ENCODE measurements at places on chromosomes 4 and X.

GRCh38 chr4:135244056-135244455, 1042.5 kb upstream of the PABPC4L start:
- DNase-seq: no peak

DNA sequence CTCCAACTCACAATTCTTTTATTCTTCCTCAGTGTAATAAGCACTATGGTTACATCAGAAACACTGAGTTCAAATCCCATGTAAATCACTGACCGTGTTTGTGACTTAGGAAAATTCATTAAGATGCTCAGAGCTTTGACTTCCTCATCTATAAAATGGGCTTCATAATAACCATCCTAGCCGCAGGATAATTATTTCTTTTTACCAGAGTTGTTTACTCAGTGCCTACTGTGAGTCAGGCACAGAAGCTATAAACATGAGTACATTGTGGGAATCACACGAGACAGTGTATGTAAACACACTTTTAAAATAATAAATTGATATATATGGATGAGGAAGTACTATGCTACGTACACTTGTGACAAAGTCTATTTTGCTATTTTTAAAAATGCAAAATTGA, 296.3 kb upstream of the TENM3 start:
- DNase-seq: no peak

DNA sequence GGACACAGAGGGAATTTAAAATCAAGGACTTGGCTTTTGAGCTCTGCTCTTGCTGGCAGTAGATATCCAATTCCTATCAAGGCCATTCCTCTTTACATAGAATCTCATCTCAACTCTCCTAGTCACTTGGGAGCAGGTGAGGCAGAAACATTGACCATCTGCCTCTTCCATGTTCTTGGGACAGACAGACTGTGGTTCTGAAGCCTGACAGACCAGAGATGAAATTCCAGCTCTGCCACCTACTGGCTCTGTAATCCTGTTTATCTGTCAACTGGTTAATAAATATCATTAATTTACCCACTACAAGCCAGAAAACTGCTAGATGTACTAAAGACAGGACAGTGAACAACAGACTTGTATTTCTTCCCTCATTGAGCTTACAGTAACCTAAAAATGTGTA, 300.8 kb downstream of the ADGRL3 start:
- peak; percentile 43 for DNase-seq

GRCh38 chrX:127879585-127879984, 172.6 kb downstream of the ACTRT1 start:
- no peak for DNase-seq

GRCh38 chr4:145945431-145946155, 7.0 kb upstream of the ZNF827 start:
- DNase-seq: no peak

- DNase-seq: no peak
These were observed 136.7 kb downstream of the EVC2 start for GRCh38 chr4:5571646-5572045.

GRCh38 chrX:77442728-77443127, 4.5 kb upstream of the FGF16 start:
- no peak for DNase-seq

DNA sequence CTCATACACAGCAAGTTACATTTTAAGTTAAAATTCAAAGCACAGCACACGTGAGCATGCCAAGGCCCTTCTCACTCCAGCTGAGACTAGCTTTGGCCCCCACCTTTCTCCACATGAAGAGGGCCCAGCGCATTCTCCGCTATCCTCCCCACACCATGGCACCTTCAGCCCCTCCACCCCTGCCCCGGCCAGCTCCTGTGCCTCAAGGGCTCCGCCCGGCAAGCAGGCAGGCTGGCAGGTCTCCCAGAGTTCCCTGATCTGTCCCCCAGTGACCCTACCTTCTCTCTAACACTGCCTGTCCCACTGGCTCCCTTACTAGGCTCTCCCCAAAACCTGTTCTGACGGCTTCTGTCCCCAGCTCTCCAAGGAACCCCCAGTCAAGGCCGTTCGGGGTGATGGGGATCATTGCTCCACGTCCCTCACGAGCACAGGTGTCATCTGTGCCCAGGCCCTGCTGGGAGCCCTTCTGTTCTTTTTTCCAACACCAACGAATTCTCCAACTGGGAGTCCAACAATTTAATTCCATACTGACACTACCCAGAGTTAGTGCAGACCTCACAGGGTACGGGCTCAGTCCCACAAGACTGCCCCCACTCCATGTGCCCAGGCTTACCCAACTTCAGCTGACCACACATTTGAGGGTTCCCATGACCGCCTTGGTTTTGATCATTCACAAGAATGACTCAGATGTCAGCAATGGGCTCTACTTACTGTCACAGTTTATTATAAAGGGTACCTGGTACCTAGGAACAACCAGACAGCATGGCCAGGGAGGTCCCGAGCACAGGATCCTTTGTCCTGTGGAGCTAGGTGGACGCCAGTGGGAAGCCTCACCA, 4.2 kb downstream of the LETM1 start:
- no peak for DNase-seq

- DNase-seq: no peak
These were observed 33.0 kb downstream of the GRIA3 start for GRCh38 chrX:123217077-123217476.

DNA sequence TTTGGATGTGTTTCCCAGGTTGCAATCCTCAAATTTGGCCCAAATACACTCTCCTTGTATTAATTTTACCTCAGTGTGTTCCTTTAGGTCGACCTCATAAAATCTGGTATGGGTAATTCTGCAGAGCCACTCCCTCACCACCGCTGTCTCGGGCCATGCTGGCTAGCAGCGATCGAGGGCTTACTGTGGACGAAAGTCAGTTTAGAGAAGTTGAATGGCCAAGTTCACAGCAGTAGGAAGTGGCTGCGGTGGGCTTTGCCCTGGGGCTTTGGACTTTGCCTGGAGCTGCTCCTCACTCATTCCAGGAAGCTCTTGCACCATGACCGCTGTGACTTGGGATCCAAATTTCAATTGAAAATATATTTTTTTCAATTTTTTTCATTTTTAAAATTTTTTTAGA, 19.6 kb downstream of the TMEM187 start:
- no peak for DNase-seq

DNA sequence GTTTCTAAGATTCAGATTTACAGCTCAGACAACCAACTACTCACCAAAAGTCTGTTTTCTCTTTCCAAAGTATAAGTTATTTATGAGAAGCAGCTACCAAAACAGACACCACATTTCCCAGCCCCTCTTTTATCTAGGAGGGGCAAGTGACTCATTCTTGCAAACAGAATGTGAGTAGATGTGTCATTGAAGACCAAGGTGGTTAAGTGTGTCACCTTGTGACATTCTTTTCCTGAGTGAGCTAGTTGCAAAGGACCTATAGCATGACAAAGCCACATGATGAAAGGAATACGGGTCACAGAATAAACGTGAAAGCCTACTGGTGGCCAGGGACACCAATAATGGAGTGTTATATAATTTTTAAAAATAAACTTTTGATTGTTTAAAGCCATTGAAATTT, 50.0 kb downstream of the SLC7A11 start:
- DNase-seq: no peak

DNA sequence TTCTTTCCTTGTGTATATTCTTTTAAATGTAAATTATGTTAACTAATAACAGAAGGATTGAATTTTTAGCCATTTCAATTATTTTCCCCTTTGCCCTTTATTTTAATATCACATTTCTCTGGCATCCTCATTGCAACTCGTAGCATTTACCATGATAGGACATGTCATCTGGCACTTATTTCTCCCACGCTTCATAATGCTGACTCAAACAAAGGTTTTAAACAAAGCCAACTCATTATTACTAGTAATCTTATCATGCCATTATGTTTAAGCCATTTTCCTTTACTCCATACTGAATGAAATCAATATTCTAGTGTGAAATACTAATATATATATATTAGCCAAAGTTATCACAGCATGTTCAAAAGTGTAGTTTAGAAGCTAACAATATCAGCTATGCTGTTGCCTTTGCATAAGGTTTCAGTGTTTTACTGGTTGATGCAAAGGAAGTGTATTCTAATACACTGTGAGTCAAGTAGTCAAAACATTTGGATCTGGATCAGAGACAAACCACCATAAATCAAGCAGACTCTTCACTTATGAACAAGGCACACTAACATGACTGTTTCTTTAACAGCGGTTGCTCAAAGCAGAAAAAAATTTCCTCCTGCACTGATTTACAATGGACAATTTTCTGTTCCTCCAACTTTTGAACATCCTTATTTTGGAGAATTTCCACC, 281.6 kb downstream of the SLC7A11 start:
- peak; percentile 11 for DNase-seq

DNA sequence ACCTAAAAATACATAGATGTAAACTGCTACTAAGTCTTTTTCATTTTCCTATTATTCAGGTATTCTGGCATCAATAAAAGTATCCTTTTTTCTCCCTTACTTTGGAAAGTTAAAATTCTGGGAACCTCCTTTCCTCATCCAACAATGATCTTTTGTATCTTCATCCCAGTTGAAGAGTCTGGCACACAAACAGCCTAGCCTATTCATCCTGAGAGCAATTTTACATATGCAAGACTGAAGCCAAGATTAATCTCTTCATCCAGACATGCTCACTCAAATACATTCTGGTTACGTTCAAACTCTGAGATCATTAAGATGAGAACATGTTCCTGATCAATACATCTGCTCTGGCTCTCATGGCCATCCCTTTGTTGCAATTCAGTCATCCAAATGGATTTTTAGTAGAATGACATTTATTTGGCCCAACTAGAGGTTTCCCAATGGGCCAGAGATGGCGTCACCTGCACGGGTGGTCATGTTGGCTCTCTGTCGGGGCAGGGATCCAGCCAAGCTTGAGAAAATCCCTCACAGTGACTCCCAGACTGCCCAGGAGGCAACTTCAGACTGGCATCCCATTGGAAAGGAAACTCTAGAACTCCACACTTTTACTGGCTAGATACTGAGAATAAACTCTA, 135.3 kb upstream of the VCX2 start:
- DNase-seq: peak; percentile 12

- no peak for DNase-seq
These were observed 174.9 kb upstream of the TECRL start for GRCh38 chr4:64584125-64584524.

- no peak for DNase-seq
These were observed 151.8 kb upstream of the GATB start for GRCh38 chr4:151912632-151913031.

GRCh38 chr4:113825272-113825671, 63.7 kb upstream of the CAMK2D start:
- DNase-seq: peak; percentile 42
